NAMALWA (cell line): ENCODE measurements at places on chromosomes 2 and 18.

DNA sequence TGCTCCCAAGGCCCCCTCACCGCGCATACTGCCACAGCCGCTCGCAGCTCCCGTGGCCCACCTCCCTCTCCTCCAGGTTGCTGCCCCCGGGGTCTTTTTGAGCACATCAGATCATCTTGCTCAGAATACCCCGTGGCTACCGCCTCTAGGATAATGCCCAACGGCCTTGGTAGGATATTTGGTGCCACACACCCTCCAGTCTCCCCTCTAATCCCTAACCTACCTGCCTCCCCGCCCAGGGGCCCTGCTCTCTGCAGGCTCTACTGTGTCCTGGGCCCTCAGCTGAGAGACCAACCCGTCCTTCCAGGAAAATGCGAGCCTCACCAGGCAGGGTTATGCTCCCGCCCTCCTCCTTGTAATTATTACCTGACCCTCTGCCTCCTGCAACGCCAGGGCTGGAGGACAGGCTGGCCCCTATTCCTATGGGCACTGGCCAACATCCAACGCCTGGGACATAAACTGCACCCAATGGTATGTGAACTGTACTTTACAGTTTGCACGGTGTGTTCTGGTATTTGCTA is 1.5 kb upstream of the MTCL1 start:
- no peak for DNase-seq

- DNase-seq, result no peak
Observed at GRCh38 chr2:5121121-5121520, 571.1 kb upstream of the SOX11 start.

GRCh38 chr2:33380001-33380609 is 96.3 kb upstream of the RASGRP3 start:
- DNase-seq, result peak; percentile 47

DNA sequence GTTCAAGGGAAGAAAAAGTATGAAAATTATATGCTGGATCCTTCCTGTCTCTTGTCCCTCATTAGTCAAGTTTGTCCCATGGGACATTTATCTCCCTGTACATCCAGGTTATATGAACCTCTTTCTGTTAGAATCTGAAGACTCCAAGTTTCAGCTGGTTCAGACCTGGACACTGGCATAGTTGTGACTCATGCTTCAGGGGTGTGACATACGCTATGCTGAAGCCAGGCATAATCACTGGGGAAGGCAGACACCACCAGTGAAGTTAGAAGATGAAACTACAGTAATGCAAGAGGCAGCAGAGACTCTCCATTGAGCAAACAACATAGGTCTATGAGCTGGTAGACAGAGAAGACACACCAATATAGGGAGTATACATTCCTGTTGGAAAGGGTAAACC is 269.7 kb upstream of the SLC8A1 start:
- DNase-seq, result no peak

DNA sequence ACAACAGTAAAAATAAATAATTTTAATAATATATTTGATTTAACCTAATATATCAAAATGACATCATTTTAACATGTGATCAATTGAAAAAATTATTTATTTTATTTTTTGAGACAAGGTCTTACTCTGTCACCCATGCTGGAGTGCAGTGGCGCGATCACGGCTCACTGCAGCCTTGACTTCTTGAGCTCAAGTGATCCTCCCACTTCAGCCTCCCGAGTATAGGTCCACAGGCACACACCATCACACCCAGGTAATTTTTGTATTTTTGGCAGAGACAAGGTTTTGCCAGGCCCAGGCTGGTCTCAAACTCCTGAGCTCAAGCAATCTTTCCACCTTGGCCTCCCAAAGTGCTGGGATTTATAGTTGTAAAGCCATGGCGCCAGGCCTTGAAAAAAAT is 126.7 kb upstream of the COPS8 start:
- DNase-seq, result no peak

DNA sequence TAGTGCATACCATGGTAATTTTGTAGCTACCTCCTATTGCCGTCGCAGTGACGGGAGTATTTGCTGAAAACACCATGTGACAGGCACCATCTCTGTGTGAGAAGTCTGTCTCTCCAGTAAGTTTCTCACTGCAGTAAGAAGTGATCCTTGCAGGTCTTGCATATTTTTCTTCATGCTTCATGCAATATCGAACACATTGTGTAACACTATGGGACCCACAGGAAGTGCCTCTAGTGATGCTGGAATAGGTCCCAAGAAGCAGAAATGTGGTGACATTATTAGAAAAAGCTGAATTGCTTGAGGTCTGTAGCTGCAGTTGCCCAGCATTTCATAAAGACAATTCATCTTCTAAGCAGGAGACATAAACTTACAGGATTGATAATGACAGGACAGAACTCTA is 167.6 kb downstream of the DCDC2C start:
- no peak for DNase-seq

DNA sequence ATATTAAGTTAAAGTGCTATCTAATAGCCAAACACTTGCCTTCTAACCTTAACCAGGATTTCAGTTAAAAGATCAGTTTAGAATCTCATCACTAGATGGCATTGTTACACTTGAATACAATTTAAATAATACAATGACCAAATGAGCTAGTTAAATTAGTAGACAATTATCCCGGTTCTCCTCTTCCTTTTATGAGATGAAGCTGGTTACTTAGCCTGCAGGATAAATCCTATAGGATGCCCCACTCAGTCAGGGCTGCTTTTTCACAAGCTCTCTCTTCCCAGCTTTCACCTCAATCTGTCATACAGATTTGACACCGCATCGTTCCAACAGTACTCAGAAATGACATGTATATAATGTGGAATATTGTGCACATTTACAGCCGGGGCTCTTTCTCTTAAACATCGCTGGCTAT is 678.8 kb downstream of the KCNJ3 start:
- peak; percentile 62 for DNase-seq

GRCh38 chr18:48227206-48227605 is 182.0 kb downstream of the ZBTB7C start:
- no peak for DNase-seq

GRCh38 chr18:70289351-70290312 is 787 bp downstream of the SOCS6 start:
- DNase-seq, result peak; percentile 38

DNA sequence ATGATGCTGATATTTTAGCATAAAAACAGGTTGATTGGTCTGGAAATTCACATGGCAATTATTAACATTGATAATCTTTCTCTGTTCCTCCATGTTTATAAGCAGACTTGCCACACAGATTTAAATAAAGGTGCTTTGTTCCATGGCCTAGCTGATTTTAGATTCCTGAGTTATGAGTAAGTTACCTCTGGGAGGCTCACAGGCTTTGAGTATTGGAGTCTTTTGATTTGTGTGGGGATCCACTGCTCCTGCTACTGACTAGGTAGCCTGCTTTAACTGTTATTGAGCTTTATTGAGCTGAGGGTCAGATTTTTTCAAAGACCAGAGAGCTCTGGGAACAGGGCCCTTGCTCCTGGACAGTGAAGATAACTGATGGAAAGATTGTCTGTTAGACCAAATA is 166.1 kb downstream of the ANKRD30B start:
- no peak for DNase-seq

- peak; percentile 17 for DNase-seq
Observed at GRCh38 chr2:149586063-149586462, 1.5 kb downstream of the MMADHC start.
